ENCODE measurements at places on chromosomes 4 and X.
A peak's percentile ranks its signal among the peaks of the same experiment; 100 is the strongest.

- DNase-seq = no peak
These were observed 551.5 kb upstream of the ZFP42 start for GRCh38 chr4:187444061-187444460.

DNA sequence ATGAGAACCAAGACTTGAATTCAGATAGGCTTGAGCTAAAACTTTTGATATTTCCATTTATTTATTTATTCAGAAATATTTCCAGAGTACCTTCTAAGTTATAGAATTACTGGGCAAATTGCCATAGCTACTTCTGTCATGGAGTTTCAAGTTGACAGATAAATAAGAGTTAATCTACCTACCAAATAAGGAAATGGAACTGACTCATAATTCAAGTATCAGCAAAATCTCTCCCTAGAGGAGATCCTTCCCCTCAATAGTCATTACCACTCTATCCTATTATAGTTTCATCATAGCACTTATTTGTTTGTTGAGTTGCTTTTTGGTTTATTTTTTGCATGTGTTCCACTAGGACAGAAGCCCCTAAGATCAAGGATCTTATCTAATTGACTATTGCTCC lies 48.8 kb upstream of the CCSER1 start:
- no peak for DNase-seq

DNA sequence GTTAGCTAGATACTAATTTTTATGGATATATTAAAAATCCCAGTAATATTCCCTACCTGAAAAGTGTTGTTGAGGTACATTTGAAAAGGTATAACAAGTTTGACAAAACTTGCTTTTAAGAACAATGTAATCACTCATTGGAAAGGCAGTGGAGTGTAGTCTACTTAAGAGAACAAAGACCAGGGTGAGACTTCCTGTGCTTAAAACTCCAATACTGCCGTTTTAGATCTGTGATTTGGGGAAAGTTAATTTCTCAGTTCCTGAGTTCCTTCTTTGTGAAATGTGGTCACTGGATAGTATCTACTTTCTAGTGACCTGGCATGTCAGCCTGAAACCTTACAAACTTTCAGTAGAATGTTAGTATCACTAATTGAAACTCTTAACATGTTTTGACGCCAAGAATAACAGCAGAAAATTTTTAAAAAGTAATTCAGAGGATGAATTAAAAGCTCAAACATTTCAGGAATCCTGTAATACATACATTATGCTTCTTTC lies 56.8 kb downstream of the PCDH7 start:
- DNase-seq = no peak

DNA sequence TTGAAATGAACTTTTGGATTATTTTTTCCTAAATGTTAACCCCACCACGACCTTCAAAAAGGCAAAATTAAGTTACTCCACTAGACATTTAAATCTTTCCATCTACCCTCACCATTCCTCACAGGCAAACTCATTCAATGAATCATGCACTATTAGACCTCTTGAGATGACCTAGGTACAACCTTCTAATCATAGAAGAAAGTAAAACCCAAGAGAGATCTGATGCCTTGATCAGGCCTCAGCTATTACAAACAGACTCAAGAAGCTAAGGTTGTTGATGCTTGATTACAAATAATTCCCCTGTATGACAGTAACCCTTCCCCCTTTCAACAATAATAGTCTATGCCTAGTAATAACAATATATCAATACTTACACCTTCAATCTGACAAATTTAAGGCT lies 18.9 kb downstream of the TAPT1 start:
- DNase-seq = no peak

DNA sequence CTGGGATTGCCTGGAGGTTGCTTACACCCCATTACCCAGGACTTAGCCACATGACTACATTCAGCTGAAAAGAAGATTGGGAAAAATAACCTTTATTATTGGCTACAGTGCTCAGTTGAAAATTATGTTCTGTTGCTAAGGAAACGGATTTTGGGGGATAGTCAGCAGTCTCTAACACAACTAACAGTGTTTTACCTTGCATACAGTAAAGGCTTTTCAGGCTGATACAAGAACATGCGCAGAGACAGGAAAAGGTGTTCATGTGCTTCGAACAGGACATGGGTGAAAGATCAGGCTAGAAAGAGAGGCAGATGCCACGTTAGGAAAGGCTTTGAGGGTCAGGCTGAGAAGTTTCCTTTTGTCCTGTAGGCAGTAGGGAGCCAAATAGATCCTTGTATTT lies 14.8 kb upstream of the RHOH start:
- no peak for DNase-seq

GRCh38 chr4:124749421-124749820 lies 36.9 kb upstream of the ANKRD50 start:
- no peak for DNase-seq

DNA sequence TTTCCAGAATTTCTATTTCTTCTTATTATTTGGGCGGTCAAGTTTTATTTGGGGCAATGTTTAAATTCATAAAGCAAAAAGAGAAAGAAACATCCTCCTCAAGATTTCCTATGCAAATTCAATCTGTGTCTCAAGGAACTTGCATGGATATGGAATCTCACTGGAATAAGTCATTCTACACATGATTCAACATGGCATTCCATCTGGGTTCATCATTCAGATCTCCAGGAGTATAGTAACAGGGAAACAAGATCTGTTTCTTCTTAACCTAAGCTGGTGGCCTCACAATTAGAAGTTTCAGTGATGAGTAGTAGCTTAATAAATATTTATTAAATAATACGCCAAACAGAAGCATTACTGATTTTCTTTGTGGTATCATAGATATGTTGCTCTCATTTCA lies 19.8 kb downstream of the KLHL34 start:
- DNase-seq = no peak

GRCh38 chrX:57156397-57157049 lies 19.3 kb upstream of the SPIN2A start:
- no peak for DNase-seq

- peak; percentile 34 for DNase-seq
These were observed 74.4 kb downstream of the NFKB1 start for GRCh38 chr4:102575369-102576129.

- DNase-seq = no peak
These were observed 204.2 kb upstream of the IL15 start for GRCh38 chr4:141432000-141432712.

DNA sequence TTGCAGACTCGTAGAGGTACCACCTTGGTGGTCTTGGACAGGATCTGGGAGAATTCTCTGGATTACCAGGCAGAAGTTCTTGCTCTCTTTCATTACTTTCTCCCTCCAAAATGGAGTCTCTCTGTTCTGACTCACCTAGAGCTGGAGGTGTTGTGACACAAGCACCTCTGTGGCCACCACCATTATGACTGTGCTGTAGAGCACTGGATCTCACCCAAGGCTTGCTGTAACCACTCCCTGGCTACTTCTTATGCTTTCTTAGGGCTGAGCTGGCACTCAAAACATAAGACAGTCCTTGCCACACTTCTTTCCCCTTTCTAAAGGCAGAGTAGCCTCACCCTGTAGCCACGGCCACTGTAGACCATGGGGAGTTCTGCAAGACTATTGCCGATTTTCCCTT lies 296.6 kb upstream of the DIPK2B start:
- no peak for DNase-seq

GRCh38 chrX:37753384-37753783 lies 26.5 kb upstream of the CYBB start:
- DNase-seq = peak; percentile 5

DNA sequence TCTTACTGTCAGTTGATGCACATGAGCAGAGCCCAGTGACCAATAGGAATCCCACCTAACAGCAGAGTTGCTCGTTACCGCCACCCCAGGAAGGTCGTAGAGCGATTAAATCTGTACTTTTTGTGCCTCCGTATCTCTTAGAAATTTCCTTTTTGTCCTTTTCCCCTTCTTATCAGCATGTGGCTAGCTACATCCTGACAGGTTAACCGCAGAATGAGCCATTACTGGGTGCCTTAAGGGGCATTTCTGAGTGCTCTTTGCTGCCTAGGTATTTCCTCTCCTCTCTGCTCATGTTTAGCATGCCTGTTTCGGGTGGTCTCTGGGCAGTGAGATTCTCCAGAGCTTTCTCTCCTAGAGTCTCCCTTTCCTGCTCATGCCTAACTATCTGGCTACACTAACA lies 530.5 kb downstream of the FAM133A start:
- no peak for DNase-seq
